ENCODE measurements at places on chromosomes 16 and 17.

DNA sequence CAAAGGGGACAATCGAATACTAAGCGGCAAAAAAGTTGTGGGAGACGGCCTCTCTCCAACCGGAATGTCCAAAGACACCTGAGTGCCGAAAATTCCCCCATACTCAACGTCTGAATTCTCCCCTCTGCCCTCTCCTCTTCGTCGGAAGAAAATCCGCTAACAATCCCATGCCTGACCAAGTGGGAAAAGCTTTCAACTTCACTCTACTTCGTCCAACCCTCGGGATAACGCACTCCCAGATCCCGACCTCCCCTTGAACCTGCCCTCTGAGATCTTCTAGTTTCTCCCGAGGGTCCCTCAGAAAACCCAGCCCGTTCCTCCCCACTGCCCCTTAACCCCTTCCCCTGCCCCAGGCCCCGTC lies 961 bp downstream of the AMFR start:
- DNase-seq = no peak

DNA sequence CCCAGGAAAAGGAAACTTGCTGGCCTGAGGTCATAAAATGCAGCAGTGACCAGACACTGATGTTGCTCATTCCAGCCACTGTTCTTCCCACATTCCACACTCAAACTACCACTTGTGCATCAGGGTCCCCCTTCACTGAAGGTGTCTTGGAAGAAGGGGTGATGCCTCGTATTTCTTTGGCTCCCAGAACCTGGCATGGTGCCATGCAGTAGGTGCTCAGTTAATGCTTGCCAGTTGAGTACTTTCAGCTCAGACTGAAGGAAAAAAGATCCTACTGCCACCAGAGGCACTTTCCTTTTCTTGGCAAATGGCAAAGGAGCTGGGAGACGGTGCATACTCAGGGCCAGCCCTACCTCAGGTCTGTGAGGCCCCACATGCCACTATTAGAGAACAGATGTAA lies 73.5 kb downstream of the TEX14 start:
- DNase-seq = no peak

DNA sequence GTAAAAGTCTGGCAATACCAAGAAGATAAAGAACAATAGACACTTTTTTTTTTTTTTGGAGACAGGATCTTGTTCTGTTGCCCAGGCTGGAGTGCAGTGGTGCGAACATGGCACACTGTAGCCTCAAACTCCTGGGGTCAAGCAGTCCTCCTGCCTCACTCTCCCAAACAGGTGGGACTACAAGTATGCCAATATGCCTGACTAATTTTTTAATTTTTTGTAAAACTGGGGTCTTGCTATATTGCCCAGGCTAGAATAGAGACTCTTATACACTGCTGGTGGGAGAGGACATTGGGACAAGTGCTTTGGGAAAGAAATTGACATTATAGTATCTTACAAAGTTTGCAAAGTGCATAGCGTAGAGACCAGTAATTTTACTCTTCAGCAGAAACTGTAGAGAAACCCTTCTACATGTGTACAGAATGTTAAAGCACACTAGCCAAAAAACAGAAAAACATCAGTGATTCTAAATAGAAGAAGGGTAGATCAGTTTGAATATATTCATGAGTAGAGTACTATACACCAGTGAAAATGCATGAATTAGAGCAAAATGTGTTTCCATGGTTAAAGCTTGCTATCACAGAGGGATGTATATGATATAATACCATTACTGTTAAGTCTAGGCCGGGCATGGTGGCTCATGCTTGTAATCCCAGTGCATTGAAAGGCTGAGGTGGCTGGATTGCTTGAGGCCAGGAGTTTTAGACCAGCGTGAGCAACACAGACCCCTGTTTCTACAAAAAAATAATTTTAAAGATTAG lies 7.0 kb upstream of the EFNB3 start:
- DNase-seq = no peak

GRCh38 chr16:12202486-12202885 lies 226.0 kb downstream of the SNX29 start:
- DNase-seq = no peak

DNA sequence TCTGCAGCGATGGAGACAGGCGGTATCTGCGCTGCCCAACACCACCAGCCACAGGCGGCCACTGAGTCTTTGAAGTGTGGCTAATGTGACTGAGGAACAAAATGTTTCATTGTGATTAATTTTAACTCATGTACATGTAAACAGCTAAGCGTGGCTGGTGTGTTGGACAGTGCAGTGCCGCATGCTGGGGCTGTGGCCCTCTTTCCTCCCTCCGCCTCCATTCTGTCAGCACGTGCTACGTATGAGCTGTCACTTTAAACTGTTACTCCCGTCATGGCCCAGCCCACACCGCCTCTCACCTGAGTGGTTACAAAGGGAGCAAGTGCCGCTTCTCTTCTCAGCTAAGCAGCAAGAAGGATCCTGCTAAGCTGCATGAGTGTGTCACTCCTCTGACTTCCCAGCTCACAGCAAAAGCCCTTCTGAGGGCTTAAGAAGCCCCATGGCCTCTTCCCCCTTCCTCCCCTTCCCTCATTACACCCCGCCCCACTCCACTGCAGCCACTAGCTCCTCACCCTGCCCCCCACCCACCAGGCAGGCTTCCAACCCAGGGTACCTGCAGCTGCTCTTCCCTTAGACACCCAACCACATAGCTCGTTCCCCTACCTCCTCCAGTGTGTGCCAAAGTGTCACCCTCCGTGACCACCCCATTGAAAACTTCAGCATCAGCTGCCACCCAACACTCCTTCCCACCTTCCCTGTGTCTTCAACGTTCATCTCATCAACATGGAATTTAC lies 15.0 kb downstream of the HASPIN start:
- peak; percentile 51 for DNase-seq

DNA sequence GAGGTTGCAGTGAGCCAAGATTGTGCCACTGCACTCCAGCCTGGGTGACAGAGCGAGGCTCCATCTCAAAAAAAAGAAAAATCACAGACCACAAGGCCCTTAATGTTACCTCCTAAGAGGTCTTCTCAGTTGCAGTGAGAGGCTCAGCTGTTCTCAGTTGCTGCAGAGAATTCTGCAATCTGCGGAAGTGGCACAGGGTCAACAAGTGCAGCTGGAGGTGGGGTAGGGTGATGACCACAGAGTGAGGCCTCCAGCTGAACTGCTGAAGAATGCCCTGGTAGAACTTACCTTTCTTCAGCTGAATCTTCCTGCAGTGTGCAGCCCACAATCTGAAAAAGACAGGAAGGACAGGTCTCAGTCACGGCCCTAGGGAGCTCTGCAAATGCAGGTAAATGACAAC lies 26.3 kb downstream of the CNTNAP1 start:
- no peak for DNase-seq

- no peak for DNase-seq
These were observed 7.1 kb upstream of the LPCAT2 start for GRCh38 chr16:55501549-55502322.

GRCh38 chr16:48354877-48355855 lies 30.0 kb downstream of the SIAH1 start:
- no peak for DNase-seq

DNA sequence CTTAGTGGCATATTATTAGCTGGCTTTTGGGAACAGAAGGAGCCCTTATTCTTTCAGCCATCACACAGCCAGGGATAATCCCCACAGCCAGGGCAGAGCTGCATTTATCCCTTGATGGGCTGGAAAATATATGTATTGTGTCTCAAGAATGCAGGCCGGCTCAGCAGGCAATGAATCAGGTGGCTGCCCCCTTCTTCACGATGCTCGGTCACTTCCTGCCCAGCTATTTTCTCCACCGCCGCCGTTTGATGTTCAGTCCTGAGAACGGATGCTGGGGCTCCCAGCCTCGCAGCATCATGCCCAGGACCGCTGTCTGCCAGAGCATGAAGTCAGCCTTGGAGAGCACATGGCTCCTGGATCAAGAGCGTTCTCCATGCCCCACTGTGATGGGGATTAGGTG lies 4.3 kb upstream of the MYH3 start:
- DNase-seq = no peak

Data from cerebellar nuclear complex (tissue), 1 donor.